ENCODE measurements at places on chromosomes 16 and 17.

- DNase-seq = no peak
Measured at GRCh38 chr16:68740628-68741346, 3.7 kb downstream of the CDH1 start.

- DNase-seq = no peak
Measured at GRCh38 chr17:31171701-31172100, 76.9 kb downstream of the NF1 start.

DNA sequence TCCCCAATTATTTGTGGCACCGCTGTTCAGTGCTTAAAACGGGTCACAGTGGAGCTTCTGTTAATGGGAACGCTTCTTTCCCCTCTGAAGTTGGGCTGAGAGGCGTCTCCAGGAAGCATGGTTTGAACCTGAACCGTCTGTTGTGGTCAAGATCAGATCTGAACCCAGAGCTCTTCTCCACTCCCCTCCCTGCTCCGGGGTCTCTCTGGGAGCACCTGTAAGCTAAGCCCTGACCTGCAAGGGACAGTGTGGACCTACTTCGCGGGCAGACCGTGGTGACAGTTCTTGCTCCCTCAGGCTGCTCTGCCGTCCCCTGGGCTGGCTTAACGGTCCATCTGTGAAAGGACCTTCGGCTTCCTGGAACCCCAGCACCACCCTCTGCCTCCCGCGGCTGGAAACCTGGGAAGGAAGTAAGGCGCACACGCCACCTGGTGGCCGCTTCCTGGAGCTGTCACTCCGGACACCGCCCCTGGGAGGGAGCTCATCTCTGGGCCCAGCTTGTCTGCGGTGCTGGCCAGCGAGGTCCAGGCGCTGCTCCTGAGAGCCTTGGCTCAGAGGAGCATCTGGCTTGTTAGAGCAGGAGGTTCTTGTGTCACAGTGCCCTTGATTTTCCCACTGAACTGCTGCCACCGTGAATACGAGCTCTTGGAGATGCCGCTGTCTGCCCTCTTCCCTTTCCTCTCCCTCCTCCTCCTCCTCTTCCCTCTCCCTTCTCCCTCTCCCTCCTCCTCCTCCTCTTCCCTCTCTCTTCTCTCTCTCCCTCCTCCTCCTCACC, 518.5 kb upstream of the EEF2KMT start:
- DNase-seq = peak; percentile 86

DNA sequence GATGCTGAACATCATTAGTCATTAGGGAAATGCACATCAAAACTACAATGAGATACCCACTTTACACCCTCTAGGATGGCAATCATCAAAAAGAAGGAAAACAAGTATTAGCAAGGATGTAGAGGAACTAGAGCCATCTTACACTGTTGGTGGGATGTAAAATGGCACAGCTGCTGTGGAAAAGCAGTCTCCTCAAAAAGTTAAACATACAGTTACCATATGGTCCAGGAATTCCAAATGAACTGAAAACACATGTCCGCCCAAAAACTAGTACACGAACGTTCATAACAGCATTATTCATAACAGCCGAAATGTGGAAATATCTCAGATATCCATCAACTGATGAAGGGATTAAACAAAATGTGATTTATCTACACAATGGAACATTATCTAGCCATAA, 7.0 kb downstream of the FBF1 start:
- DNase-seq = no peak

- DNase-seq = no peak
Measured at GRCh38 chr17:38702916-38703741, 1.9 kb upstream of the MLLT6 start.

DNA sequence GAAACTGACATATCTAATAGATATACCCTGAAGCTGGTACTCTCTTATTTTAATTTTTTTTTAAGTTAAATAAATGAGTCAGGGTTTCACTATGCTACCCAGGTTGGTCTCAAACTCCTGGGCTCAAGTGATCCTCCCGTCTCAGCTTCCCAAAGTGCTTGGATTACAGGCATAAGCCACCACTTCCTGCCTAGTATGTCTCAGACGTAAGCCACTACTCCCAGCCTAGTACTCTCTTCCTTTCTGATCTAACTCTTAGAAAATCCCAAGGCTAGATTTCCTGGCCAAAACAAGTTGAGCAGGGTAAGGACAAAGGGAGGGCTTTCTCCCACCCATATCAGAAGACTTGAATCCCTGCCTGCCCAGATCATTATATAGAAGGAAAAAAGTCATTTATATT, 33.7 kb downstream of the HOXB1 start:
- DNase-seq = peak; percentile 58

- no peak for DNase-seq
Measured at GRCh38 chr17:77490361-77491183, 349.8 kb downstream of the SEC14L1 start.

GRCh38 chr17:28749516-28750177, 5.8 kb downstream of the TRAF4 start:
- DNase-seq = peak; percentile 19

- peak; percentile 34 for DNase-seq
Measured at GRCh38 chr16:9092282-9092977, 986 bp downstream of the HAPSTR1 start.

DNA sequence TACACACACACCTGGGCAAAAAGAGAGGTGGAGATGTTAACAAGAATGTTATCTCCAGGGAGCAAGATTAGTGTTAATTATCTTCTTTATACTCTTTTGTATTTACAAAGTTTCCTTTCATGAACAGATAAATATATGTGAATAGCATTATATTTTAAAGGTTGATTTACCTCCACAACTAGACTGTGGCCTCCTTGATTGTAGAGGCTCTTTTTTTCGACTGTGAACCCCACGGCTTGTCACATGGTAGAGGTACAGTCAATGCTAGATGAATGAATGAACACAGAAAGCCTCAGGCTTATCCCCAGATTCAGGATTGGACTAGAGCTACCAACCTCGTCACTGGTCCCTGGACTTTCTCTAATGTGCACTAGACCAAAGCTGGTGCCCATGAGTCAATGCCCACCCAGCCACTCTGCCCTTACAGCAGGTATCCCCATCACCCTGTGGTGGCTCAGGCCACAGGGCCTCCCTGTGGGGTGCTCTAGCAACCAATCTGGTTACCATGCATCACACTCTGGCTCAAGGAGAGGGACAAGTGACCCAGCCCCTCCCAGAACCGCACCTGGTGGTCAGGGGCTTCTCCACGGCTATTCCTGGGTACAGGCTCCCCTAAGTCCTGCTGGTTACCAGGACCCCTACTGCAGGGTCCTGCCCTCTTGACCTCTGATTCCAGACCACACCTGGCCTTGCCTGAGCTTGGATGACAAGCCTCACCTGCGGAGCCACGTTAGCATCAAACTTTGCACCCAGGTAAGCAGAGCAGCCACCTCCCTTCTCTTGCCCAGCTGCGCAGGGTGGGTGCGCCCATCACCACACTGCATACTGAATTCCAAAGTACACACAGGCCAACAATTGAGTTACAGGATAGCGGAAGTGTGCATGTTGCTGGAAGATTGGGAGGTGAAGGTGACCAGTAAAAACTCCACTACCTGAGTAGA, 101.0 kb downstream of the CDYL2 start:
- DNase-seq = no peak

DNA sequence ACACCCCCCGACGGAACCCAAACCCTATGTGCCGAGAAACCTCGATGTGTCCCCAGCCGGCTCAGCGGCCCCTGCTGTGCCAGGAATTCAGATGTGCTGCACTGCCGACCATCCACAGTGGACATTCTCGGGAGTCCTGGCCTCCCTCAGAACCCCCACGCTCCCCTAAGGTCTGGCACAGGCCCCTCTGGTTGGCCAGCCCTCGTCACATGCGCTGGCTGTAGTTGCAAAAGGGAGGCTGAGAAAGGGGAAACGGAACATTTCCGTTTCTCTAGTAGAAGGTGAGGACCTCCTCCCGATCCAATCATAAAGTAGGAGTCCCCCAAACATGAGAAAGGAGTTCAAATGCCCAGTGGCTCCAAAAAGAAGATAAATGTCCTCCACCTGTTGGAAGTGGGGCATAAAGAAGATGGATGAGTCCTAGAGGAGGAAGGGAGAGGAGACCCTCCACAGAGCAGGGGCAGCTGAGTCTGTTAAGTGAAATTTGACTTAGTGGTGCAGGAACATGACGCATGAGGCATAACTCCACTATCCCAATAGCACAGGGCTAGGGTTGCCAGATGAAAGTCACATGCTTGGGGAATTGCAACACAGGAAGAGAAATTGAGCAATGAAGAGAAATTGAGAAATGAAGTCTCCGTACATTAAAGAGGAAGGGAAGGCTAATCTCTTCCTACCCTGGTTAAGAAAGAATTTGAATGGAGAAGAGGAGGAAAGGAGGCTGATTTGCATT, 49.3 kb upstream of the WSB1 start:
- peak; percentile 45 for DNase-seq

DNA sequence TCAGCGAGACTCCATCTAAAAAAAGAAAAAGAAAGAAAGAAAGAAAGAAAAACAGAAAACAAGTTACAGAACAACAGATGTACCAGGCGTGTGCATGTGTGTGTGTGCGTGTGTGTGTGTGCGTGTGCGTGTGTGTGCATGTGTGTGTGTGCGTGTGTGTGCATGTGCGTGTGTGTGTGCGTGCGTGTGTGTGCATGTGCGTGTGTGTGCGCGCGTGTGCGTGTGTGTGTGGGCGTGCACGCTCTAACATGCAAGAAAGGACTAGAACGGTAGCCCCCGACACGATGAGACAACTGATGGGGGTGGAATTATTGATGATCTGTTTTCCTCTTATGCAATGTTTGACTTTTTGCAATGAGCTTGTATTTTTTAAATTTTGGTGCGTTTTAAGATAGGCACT, 1.6 kb downstream of the ALDH3A1 start:
- DNase-seq = no peak

GRCh38 chr16:74296104-74296431, 546 bp upstream of the PSMD7 start:
- DNase-seq = no peak

- no peak for DNase-seq
Measured at GRCh38 chr17:17532991-17533390, 36.8 kb upstream of the RASD1 start.

- no peak for DNase-seq
Measured at GRCh38 chr17:5272322-5272721, 9.8 kb upstream of the RABEP1 start.

DNA sequence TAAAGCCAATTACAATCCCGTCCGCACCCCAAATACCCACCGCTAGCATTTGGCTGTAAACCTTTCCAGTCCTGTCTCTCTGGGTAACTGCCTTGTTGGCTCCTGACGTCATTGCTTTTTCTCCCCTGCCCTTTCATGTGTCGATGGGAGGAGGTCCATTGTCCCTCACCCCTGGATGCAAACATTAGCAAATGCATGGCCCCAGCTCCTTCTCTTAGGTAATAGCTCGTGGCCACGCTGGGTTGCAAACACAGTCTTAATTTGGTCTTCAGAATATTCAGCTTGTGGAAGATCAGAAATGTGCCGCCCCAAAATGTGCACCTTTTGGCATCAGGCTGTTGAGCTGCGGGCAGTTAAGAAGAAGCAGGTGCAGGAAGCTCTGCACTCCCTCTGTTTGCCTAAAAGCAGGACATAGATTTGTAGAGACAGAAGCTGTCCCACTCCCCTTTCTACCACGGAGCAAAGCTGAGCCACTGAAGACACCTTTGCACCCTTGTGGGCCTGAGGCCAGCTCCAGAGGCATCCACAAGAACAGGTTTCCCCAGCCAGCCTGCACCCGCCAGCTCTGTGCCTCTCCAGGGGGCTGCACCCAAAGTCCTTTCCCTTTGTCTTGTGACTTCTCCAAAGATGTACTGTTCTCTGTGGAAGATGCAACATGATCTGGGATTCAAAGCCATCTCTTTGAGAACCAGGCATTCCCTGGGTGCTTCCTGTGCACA, 127.3 kb downstream of the MGAT5B start:
- peak; percentile 64 for DNase-seq

DNA sequence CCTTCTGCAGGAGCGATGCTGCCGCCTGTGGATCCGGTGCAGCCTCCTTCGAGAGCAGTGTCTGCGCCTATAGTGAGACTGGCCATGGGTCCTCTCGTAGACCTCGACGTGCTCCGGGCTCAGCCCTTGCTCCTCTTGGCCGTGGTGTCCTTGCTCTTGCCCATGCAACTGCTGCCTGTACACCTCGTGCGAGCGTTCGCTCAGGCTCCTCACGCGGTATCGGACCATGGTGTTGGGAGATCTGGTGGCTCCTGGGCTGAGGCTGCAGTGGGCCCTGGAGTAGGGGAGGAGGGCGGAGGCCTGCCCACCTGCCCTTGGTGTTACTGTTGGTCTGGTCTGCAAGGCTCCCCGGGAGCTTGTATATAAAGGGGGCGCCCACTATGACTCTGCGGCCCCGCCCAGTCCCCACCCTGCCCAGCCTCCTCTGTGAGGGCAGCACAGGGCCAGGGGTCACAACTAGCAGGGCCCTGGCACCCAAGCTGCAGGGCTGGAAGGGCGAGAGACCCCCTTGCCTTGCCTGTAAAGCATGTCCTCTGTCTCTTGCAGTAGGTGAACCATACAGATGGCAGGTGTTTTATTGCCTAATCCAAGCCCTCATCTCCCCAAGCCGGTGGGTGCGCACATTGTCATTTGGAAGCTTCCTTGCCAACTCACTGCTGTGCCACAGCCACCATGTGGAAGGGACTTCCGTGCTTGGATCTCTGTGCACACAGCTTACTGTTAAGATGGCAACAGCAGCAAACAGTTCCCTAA, at the start of gene PRM2:
TSS of gene PRM2 (minus strand) at position 338 of the 753 bp plus-strand sequence. CDS start at position 228, 110 bp downstream.
- DNase-seq = no peak

DNA sequence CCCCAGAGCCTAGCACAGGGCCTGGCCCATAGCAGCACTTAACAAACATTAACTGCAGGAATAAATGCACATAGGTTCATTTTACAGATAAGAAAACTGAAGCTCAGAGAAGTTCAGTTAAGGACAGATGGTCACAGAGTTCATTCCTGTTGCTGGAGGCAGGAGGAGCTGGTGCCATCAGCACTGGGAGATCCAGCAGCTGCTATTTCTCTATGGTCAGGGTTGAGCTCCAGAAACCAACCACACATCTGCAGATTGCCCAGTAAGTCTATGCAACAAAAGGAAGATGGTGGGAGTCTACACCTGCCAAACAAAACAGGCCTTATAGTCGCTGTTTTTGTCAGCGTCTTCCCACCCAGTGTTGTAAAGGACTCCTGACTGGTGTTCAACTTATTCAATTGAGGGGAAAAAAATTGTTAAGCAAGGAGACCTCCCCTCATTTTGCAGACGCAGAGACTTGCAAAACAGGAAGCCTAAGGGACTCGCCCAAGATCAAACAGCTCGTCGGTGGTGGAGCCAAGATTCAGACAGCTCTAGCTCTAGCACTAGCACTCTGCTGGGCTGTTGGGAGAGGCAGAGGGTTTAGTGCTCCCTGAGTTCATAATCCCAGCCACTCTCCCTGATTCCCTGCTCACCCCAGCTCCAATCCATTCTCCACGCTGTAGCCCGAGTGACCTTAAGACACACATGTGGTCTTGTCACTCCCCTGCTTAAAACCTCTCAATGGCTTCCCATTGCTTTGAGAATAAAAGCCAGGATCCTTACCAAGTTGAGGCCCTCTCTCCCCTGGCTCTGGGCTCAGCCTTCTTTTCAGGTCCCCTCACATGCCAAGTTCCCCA, 9.0 kb downstream of the NOG start:
- no peak for DNase-seq
